ENCODE measurements at places on chromosomes 3 and 15.

DNA sequence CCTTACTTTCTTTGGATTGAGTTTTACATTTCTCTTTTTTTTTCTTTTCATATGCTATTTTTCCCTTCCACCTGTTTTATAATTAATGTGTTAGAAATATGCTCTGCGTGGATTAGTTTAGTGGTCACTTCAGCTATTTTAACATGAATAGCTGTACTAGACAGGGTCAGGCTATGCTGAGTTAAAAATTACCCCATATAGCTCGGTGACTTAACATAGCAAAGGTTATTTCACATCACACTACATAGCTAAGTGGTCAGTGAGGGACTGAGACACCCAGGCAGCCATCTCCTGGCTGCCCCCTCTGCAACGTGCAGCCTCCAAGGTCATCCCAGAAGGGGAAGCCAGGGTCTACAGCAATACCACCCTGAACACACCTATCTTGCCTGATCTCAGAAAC is 46.9 kb upstream of the KIF23 start:
- no peak for DNase-seq

DNA sequence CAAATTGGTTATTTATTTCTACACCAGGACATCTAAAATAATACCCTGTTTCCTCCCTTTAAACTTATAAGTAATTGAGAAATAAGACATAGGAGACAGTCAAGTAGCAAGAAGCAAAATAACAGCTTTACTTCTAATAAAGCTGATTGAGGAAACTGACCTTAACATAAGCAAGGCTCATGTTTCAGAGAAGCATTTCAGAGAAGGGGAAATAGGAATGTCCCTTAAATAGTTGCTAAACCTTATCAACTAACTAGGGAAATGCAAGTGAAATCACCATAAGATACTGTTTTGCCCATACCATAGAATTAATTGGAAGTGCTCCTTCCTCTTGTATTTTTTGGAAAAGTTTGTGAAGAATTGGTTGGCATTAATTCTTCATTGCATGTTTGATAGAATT is 84.9 kb downstream of the B3GALNT1 start:
- DNase-seq = no peak

DNA sequence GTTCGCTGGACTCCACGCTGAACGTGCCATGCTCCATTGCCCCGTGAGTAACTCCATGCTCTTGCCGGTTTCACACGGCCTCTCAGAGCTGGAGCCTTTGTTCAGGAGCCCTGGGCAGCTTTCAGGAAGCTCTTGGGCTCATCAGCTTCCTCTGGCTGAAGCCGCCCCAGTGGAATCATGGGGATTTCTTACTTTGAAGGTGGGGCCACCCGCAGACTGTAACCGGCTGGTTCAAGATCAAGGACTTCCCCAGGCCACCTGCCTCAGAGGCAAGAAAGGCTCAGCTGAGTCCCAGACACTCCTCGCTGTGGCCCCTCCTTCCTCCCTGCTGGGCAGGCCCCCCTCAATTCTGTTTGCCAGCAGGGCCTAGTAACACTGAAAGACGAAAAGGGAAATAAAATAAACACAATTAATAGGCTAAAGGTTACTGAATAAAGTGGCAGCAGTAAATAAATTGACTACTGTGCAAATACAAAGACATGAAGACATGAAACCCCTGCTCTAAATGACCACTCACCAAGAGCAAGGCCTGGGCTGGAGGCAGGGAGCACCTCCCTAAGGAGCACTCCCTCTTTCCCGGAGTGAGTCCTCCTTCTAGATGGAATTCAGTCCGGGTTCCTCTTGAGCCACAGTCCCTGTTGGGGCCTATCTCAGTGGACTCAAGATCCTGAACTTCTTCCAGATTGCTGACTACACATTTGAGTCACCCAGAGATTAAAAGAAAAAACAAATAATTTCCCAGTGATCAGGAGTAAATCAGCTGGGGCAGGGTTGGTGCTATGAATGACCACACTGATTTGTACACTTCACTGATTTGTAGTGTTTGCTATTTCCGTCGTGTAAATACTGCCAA is 51.0 kb downstream of the ZDHHC19 start:
- no peak for DNase-seq

DNA sequence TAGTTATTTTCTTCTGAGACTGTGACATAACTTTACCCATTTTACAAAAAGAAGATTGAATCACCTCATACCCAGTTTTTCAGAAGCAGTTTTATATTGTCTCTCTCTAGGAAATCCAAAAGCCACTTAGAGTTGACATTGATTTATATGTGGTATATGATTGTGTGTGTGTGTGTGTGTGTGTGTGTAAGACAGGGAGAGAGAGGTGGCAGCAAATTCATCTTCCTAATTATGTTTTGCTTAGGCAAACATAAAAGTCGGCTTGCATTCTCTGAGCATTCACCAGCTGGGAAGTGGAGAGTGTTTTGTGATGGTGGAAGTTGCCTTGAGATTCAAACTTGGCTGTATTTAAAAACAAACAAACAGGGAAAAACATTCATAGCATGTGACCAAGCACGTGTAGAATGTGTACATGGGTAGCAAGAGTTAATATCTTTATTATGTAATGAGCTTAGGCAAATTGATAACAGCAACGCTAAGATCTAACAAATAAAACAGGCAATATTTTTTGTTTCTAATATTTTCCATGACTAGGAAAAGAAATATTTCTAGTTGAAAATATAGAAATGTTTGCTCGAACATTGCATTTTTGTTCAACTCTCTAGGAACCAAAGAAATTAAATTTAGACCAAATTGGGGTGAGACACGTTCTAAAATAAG is 64.4 kb upstream of the IGF1R start:
- no peak for DNase-seq

GRCh38 chr3:8553405-8553804 is 51.8 kb downstream of the LMCD1 start:
- no peak for DNase-seq

- DNase-seq = no peak
Observed at GRCh38 chr3:197355713-197356112, 57.3 kb upstream of the DLG1 start.

DNA sequence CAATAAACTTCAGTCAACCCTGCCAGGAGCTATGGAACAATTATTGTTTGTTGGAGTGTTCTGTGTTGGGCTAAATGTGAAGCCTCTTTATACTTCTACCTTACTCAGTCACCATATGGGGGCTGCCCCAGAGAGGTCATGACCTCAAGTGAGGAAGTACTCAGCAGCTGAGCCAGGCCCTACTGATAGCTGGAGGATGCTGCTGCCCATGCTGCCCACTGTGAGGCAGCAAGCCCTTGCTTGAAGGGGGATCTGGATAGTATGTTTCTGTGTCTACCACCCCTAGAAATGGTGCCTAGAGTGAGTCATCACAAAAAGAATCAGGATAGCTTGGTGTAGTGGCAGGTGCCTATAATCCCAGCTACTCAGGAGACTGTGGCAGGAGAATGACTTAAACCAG is 4.5 kb upstream of the RPL24 start:
- no peak for DNase-seq

- DNase-seq = no peak
Observed at GRCh38 chr3:148131990-148132638, 565.6 kb upstream of the AGTR1 start.

DNA sequence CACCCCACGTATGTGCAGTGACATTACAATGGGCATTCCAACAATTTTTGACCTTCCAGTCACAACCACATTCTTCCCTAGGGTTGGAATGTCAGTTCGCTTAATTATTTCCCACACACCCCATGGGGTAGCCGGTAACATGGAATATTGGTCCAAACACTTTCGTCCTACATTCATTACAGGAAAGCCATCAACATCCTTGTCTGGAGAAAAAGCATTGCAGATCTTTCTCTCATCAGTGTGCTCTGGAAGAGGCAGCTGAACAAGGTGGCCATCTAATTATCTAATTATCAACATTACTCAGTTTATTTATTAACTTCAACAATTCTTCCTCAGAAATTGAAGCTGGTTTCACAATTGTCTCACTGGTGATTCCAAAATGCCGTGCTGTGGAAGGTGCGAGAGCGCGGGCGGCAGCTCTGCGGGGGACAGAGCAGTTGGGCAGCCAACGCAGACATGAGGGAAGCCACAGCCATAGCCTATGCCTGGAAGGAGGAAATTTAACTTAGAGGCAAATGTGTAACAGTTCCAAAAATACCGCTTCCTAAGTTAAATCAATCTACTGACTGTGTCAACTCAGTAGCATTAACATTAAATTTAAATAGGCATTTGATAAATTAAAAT is 1158.9 kb upstream of the EPHA6 start:
- no peak for DNase-seq

- no peak for DNase-seq
Observed at GRCh38 chr15:66132251-66132816, 121.2 kb downstream of the MEGF11 start.

DNA sequence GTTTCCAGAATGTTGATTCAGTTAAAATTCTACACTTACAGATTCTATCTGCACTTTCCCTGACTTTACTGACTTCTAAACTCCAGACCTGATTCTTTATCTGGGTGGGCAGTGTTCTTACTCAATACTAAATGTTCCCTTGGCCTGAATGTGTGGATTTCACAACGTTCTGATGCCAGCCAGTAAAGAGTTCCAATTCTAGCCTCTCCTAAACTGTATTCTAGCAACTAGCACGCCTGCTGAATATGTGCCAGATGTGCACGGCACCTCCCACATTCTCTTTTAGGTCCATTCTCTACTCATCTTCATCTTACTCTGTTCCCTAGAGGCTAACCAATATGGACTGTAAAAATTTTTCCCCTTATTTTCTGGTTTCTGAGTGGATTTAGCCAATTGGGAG is 479.5 kb upstream of the AGTR1 start:
- DNase-seq = no peak

GRCh38 chr3:169383770-169384169 is 279.7 kb downstream of the MECOM start:
- no peak for DNase-seq

- no peak for DNase-seq
Observed at GRCh38 chr3:158802409-158803268, 785 bp downstream of the MFSD1 start.

DNA sequence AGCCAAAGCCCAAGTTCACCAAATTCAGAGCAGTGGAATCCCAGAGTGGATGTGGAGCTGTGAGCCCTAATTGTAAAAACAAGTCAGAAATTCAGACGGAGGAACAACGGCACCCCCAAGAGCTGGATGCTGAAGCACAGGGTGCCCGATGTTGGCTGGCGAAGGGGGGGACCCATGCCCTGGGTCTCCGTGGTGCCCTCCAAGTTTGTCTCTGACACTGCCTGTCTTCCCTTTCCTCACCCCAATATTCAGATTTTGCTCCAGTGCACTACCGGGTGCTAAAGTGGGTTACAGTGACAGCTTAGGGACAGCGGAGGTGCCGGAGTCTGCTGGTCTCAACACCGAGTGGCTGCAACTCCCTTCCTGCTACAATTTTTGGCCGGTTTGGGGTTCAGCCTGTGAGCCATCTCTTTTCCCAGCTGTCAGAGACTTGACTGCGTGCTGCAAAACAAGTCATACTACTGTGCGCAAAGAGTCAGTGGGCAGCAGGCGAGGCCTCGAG is 6.6 kb downstream of the GRIP2 start:
- DNase-seq = no peak

- no peak for DNase-seq
Observed at GRCh38 chr3:146823622-146824021, 218.5 kb upstream of the PLSCR5 start.

GRCh38 chr3:107085261-107085660 is 292.0 kb upstream of the CCDC54 start:
- no peak for DNase-seq

- no peak for DNase-seq
Observed at GRCh38 chr3:120552184-120553172, 43.7 kb upstream of the NDUFB4 start.

GRCh38 chr3:124034016-124034843 is 42.3 kb upstream of the ROPN1 start:
- peak; percentile 88 for DNase-seq

DNA sequence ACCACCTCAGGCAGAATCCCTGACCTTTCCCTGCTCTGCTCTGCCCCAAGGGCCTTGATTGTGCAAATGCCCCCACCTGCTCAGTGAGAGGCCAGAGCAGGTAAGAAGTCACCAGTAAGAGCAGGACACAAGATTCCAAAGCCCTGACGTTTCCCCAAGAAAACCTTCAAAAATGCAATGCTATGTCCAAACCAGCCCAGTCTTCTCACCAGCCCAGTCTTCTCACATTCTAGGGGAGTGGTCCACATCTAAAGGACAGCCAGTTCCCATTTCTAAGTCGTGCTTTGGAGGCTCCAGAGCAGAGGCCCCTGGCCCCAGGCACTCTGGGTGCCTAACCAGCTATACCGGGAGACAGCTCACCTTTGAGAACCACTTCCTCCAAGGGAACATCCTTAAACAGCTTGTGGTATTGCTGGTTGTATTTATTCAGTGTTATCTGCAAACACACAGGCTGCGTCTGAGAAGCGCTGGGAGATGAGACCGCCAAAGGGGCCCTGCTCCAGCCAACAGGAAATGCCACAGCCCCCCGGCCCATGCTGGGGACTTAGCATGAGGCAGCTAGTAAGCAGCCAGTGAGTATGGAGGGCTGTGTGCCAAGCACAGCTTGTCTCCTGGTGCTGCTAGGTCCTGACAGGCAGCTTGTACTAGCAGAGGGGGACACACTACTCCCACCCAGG is 29.3 kb downstream of the GRAMD2A start:
- no peak for DNase-seq

DNA sequence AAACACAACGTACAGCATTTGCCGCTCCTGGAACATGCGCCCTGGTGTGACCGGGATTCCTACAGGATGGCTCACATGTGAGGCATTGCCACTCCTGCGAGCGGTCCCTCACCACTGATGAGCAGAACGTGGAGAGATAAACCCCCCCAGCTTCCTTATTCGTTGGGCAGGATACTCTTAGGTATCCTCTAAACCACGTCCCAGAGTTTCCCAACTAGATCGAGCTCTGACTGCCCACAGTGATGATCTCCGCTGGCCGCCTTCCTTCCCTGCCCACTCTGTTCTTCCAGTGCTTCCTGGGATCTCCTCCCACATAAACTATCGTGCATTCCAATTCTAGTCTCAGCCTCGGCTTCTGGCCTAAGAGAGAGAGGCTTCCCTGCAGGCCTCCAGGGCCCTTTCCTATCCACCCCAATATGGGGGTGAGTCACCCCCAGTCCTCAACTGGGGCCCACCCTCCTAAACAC is 91.8 kb downstream of the TOP2B start:
- DNase-seq = no peak

GRCh38 chr15:65343374-65343981 is 34.3 kb downstream of the IGDCC3 start:
- no peak for DNase-seq

DNA sequence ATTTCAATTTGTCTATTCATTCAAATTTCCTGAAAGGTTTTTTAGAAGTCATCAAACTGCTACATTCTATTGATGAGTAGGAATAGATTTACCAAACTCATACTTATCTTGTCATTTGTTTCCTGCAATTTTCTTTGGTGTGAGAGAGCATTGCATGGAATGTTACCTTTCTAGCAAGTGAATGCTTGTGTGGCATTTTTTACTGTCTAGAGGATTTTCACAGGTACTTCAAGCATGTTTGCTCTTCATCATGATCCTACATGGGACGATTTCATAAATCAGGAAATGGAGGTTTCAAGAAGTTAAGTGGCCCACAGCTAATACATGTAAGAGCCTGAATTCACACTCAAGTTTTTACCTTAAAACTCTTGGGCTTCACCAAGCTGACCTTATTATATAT is 26.1 kb downstream of the TGFBR2 start:
- DNase-seq = no peak

Measured in mesenteric fat pad (tissue), 1 donor.